ENCODE measurements at places on chromosomes 11 and 22.

DNA sequence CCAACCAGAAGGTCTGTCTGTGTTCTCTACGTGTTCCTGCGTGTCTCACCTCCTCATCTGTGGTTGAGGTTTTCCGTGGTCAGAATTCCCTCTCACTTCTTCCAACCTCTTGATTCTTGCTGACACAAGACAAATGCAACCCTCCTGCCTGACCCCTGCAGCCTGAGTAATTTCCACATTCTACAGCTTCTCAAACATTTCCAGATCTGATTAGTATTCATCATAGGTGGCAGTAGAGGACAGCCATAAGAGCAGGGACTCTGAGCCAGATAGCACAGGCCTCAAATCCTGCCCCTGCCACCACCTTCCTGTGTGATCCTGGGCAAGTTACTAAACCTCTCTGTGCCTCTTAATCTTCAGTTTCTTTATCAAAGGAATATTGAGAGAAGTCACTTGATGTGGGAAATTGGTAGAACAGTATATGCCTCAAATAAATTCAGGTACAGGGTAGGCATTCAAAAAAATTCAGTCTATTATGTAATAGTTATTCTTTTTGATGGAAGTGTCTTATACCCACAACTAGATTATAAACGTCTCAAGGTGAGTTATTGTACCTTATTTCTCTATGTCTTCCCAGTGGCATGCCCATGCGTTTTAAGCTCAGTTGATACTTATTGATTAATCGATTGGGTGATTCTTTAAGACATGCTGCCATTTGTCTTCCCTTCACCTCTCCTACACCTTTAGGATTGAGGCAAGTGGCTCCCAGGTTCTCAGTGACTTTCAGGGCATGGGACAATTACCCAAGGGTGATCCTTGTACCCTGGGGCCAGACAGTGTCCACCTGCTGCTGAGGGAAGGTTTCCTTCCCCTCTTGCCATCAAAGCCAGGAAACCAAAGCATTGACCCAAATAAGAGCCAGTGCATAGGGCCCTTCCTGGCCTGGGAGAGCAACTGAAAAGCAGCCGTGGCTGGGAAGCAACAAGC lies 19.6 kb downstream of the POU2AF1 start:
- DNase-seq: no peak

DNA sequence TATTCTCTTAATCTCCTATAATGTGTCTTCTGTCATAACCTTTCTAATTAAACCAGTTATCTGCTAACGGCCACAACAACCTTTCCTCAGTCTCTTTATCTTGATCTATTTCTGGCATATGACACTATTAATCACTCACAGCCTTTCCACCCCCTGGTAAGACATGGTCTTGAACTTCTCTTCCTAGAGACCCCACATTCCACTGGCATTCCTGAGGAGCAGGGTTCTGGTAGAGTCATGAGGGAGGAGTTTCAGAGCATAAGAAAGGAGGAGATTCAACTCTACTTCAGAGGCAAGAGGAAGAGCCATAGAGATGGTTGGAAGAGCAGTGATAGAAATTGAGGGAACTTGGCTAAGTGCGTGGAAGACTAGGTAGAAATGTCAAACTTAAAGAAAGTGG lies 325.6 kb downstream of the BLID start:
- no peak for DNase-seq

DNA sequence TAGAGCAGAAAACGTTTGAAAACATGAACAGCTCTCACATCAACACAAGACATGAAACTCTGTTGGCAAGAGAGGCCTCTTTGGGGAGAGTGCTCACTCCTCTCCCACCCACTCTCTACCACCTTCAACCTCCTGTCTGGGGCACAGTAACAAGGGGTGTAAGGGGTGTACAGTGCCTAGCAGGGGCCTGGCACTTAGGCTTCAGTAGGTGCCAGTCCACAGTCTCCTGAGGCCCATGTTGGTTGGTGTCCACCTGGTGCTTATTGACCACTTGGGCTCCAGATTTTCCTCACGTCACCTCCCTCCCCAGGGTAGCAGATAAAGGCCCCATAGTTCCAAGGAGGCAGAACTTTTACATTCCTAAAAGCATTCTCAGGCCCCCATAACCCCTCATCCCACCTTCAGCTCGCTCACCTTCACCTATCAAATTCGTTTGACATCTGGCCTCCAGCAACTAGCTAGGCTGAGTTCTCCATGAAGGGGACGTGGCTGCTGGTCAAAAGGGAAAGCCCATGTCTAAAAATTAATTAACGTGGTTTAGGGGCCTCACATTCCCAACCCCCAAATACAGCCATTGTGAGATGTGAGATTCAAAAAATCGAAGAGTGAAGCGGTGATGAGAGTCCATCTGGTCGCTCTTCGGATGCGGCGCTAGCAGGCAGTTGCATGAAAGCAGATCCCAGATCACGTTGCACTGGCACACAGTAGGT lies 712 bp upstream of the MED15 start:
- DNase-seq: no peak

GRCh38 chr11:64675450-64676260 lies 47.3 kb downstream of the NRXN2 start:
- DNase-seq: no peak

GRCh38 chr11:44453871-44454270 lies 111.6 kb upstream of the CD82 start:
- no peak for DNase-seq

All from stimulated activated CD8-positive, alpha-beta memory T cell treated with anti-CD3 and anti-CD28 coated beads, Interleukin-2, amount 100 ng/mL, for 48 hours (primary cell).